HS-27A (cell line): ENCODE measurements at places on chromosomes 11 and 22.
A peak's percentile ranks its signal among the peaks of the same experiment; 100 is the strongest.

DNA sequence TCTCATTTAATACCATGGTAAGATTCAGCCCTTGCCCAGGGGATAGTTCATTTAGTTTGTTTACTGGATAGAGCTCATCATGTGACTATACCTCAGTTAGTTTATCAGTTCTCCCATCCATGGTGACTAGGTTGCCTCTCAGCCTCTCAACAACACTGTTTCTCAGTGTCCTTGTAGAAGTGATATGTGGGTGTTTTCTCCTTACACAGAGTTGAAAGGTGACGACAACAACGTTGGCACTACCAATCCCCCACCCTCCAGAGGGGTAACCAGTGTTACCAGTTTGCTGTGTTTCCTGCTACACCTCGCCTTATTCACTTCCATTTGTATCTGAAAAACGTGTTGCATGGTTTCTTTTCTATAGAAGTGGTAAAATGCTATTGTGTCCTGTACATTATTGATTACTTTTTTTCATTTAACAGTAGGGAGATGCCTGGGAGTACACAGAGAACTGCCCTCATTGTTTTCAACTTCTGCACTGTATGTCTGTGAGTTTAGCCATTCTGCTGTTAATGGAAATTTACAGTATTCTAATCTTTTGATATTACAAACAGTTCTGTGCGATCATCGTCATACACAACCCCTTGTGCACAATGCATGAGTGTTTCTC, 11.6 kb downstream of the NEAT1 start:
- no peak for DNase-seq

- no peak for DNase-seq
These were observed 74.8 kb downstream of the SWAP70 start for GRCh38 chr11:9738707-9739106.

- DNase-seq: no peak
These were observed 163.8 kb downstream of the CHST1 start for GRCh38 chr11:45501392-45502225.

GRCh38 chr11:70532066-70532440, 133.7 kb downstream of the CTTN start:
- DNase-seq: no peak

DNA sequence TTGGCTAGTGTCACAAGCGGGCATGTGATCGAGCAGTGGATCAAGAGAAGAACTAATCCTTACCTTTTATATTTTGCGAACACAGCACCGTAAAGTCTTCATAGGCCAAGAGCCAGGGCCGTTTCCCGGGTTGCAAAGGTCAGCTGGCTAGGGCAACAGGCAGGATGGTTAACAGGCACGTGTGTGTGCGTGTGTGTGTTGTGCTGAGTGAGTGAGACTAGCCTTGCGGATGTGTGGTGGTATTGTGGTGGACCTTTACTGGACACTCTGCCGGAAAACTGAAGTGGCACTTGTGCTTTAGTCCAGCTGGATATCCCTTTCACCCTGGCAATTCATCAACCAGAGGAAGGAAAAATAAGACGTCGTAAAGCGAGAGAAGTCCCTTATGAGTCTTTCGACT, 176.7 kb downstream of the BCR start:
- DNase-seq: no peak

GRCh38 chr22:26949193-26949592, 291.8 kb downstream of the MIAT start:
- DNase-seq: peak; percentile 12

DNA sequence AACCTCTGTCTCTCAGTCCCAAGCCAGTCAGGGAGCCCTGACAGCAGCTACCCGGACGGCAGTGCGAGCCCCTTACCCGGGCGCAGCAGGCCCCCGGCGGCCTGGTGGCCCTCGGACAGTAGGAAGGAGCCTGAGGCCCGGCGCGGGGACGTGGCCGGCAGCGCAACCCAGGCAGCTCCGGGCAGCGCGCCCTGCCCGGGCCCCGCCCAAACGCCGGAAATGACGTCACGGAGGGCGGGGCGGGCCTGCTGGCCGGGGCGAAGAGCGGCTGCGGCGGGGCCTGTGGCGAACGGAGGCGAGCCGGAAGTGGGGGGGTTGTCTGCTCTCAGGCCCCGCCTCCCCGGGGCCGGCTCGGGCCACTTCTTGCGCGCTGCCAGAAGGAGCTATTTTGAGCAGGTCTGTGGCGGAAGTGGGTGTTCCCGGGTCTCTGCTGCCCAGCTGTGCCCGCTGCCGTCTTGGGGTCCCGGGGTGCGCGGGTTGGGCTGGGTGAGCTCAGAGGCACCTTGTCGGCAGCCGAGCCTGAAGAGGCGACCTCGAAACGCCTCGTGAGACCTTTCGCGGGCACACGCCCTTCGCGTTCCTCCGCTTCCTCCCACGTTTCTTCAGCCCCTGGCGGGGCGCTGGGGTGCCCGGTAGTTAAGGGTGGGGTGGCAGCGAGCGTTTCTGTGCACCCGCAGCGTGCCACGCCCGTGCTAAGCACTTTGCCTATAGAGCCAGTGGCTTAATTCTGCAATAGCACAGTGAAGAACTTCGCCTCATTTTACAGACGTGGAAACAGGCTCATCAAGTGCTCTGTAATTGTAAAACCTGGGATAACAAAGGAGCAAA, at the start of gene C11orf24:
Gene C11orf24 (minus strand): TSS at position 193 of the 828 bp plus-strand sequence. CDS start 8,206 bp downstream, outside the sequence.
- peak; percentile 77 for DNase-seq

GRCh38 chr11:2204361-2205213, 33.0 kb upstream of the TH start:
- DNase-seq: no peak

DNA sequence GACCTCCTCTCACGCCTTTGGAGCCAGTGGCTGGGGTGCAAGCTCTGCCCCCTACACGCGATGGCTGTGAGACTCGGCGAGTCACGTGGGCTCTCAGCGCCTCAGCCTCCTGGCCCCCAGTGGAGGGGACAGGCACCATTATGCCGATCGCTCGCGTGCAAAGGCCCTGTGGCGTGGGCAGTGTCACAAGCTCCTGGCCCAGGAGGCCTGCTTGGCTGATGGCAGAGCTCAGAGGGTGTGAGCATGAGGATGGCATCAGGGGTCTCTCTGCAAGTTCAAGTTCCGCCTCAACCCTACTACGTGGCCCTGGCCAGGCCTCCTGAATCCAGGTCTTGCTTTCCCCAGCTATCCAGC, 90.8 kb upstream of the KCNQ1OT1 start:
- no peak for DNase-seq

DNA sequence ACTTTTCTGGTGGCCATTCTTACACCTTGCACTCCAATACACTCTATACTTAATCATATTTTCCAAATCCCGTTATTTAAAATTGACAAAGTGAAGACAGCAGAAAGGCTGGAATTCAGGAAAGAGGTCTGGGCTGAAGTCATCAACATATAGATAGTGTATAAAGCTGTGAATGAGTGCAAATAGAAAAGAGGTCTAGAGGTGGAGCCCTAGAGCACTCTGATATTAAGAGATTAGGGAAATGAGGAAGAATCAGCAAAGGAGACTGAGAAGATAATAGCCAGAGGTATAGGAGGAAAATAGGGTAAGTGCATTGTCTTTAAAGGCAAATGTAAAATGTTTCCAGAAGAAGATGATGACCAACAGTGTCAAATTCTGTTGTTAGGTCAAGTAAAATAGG, 7.9 kb downstream of the CTR9 start:
- no peak for DNase-seq

- no peak for DNase-seq
These were observed 69.3 kb downstream of the KCNC1 start for GRCh38 chr11:17803754-17804334.

GRCh38 chr11:46475926-46476545, 84.5 kb upstream of the CHRM4 start:
- DNase-seq: no peak

- no peak for DNase-seq
These were observed 2084.3 kb downstream of the LRRC4C start for GRCh38 chr11:39374963-39375698.

DNA sequence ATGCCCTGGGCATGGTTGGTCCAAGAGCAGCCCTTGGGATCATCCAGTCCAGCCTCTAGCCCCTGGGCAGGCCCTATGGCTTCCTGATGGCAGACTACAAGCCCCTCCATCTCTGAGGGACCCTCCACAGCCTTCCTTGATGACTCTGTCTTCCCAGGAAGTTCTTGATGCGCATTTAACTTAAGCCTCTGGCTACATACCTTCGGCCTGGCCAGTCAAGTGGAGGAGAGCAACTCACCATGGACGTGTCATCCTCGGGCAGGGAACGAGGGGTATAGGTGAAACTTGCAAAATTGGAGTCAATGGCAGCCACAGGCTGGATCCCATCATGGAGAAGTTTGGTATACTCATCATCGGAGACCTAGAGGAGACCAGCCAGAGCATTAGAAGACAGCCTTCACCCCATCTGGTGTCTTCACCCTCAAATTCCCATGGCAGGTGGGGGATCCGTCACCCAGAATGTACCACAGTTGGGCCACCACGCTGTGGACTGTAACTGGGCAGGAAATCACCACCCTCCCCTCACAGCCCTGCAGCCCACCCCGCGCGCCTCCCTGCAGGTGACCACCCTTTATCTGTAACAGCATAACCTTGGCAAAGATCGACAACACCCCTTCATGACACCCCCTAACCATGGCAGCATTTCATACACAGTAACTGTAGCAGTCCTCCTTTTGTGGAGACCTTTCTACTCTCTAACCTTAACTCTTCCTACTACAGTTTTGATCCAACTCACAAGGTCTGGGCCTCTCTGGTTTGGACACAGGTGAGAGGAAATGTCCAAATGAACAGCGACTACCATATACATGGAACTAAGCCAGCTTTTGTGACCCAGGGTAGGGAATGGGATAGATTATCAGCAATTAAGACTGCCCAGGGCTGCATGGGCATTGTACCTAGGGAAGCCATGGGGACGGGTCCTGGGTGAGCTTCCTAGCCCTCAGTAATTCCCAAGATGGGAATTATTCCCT, 91.7 kb downstream of the PDE2A start:
- DNase-seq: no peak

- DNase-seq: no peak
These were observed 134.1 kb downstream of the CASP12 start for GRCh38 chr11:104763930-104764709.

- DNase-seq: no peak
These were observed 231.1 kb downstream of the TENM4 start for GRCh38 chr11:79209540-79210266.

- no peak for DNase-seq
These were observed 107.1 kb upstream of the CADM1 start for GRCh38 chr11:115611343-115611742.

DNA sequence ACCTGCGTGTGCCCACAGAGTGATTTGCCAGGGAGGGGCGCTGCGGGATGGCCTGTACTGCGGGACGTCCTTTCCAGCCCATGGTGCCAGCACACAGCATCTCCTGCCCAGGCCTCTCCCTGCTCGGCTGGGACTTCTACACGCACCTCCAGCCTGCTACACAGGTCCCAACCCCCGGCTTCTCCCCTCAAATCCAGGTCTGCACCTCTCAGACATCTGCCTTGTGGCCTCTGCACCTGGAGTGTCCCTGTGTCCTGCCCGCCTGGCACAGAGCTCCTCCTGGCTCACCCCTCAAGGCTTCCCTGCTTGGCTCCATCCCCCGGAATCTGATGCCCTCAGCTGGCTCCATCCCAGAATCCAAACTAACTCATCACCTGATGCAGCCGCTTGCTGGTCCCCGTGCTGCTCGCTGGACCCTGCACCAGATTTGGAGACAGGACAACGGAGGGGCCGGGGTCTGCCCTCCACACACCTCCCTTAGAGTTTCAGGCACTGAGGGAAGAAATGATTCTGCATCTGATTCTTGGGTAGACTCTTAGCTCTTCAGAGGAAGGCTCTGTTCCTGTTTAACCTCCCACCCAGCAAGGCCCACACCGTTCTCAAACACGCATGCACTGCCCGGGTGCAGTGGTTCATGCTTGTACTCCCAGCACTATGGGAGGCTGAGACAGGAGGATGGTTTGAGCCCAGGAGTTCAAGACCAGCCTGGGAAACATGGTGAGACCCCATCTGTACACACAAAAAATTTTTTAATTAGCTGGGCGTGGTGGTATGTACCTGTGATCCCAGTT, 4.0 kb upstream of the LSP1 start:
- DNase-seq: no peak

- DNase-seq: no peak
These were observed 5.7 kb downstream of the TNNI2 start for GRCh38 chr11:1844221-1845094.

- no peak for DNase-seq
These were observed 7.2 kb downstream of the CLMP start for GRCh38 chr11:123187665-123188507.

DNA sequence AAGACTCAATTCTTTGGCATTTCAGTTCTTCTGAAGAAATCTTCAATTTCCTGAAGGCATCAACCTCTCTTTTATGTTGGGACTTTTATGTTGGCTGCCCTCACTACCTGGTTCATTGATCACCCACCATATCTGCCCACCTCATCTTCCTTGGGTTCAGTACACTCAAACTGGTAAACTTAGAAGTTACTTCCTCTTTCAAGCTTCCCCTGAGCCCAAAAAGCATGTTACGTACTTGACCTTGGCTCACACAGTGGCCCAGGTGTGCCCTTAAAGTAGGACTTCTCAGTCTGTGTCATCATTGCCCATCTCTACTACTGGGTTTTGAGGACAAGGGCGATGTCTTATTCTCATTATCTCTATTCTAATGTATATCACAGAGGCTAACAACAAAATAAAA, 86.1 kb downstream of the GRIA4 start:
- DNase-seq: no peak

DNA sequence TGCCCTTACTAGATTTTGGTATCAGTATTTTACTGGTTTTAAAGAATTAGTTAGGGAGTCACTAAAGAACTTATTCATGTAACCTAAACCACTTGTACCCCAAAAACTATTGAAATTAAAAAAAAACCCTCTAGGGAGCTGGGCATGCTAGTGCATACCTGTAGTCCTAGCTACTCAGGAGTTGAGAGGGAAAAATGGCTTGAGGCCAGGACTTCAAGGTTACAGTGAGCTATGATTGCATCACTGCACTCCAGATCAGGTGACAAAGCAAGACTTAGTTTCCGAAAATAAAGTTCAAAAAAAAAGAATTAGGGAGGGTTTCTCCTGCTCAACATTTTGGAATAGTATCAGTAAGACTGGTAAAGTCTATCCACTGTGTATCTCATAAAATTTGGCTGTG, 364.4 kb upstream of the LUZP2 start:
- DNase-seq: no peak

- DNase-seq: peak; percentile 66
These were observed 31.7 kb downstream of the PGM2L1 start for GRCh38 chr11:74366576-74366975.

- no peak for DNase-seq
These were observed 1089.3 kb downstream of the BRD1 start for GRCh38 chr22:48738204-48738980.

GRCh38 chr11:76648061-76648460, 22.5 kb downstream of the LRRC32 start:
- no peak for DNase-seq

DNA sequence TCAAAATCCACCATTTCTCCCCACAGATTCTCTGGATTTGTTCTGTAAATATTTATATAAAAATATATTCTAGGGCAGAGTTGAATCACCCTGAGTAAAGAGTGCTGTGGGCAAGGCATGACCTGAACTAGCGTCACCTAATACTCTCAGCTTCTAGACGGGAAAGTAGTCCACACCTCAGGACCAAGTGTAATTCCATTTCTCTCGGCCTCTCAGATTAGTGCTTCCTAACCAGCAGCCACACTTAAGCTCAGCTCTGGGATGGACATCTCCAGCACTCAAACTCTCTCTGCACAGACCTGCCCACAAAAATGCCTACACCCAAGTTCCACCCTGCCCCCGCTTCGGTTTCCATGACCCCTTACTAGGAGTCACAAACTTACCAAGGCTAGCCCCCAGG, 5.3 kb downstream of the SPTBN2 start:
- DNase-seq: no peak

- no peak for DNase-seq
These were observed 5.8 kb downstream of the MTNR1B start for GRCh38 chr11:92975285-92975684.

- DNase-seq: no peak
These were observed 9.4 kb downstream of the CNGA4 start for GRCh38 chr11:6248248-6248647.
